Adrenal gland (tissue), 19 donors: ENCODE measurements at places on chromosomes 2 and 18. TPM values are rescaled to one million over a fixed set of nuclear protein-coding genes. Genes with fewer than 3 reads are reported as not detected.

Gene HOXD12
- total RNA-seq: not detected

- DNase-seq: no peak
Measured at GRCh38 chr2:228527197-228527881, 345.9 kb upstream of the SPHKAP start.

DNA sequence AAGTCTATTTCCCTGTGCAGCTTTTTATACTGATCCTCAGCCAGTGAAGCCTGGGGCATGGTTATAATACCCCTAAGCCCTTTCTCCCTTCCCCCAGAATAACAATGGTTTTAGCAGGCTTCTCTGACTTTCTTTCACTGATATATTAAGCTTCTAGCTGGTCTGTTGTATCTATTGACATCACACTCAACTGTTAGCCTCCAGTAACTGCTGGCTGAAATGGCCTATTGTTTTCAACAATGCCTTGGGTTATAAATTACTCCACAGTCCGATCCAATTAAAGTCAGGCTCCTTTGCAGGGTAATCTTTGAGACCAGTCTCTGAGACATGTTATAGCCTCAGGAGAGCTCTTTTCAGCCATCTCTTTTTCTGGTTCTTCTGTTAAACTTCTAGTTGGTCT lies 2.9 kb upstream of the SLC9A4 start:
- no peak for DNase-seq

- no peak for DNase-seq
Measured at GRCh38 chr2:133658020-133658903, 90.0 kb upstream of the NCKAP5 start.

DNA sequence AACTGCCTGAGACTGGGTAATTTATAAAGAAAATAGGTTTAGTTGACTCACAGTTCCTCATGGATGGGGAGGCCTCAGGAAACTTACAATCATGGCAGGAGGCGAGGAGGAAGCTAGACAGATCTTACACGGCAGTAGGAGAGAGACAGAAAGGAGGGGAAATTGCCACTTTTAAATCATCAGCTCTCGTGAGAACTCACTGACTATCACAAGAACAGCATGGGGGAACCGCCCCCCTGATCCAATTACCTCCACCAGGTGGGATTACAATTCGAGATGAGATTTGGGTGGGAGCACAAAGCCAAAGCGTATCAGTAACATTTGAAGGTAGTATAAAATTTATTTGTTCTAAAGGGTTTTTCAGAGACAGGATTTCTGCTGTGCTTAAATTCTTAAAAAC lies 5.4 kb downstream of the GALM start:
- no peak for DNase-seq

Gene ARMC9
- total RNA-seq: 59.1 TPM

DNA sequence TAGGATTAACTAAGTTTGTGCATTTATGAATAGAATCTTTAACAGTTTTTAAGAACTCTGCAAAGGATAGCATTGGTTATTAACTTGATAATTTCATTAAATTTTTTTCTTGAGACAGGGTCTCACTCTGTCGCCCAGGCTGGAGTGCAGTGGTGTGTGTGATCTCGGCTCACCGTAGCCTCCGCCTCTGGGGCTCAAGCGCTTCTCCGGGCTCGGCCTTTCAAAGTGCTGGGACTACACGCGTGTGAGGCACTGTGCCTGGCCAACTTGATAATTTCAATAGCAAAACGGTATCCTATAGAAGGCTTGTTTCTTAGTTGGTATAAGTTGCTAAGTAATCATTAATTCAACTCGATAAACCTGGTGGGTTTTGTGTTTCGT lies 38.0 kb downstream of the ADNP2 start:
- DNase-seq: no peak

Gene CNGA3
- 0.11 TPM for total RNA-seq

- DNase-seq: peak; percentile 43
Measured at GRCh38 chr2:85501248-85501647, 37.7 kb upstream of the MAT2A start.

Gene MC4R
- 0.61 TPM for total RNA-seq

DNA sequence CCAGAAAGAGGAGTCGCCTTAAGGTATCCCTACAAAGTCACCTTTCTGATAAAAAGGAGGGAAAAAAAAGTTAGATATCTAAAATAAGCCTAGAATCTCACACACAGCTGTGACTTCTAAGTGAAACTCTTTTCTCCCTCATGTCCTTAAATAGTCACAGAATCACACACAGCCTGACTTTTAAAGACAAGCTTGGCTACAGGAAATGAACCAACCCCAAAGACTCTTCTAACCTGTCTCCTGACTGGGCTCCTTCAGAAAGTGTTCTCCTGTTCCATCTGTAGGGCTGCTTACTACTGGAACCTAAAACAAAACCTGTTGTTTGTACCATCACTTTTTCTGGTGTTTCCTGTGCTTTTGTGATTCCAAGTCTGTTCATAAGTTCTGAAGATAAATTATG lies 62.7 kb upstream of the NRP2 start:
- no peak for DNase-seq

GRCh38 chr2:136909777-136910176 lies 144.4 kb downstream of the THSD7B start:
- no peak for DNase-seq

Gene GKN2
- not detected for total RNA-seq

Gene OTOF
- total RNA-seq: 0.43 TPM

Gene ZBTB7C
- total RNA-seq: 39.5 TPM

Gene IKZF2
- 18.9 TPM for total RNA-seq

GRCh38 chr2:70705160-70705850 lies 62.7 kb downstream of the ADD2 start:
- no peak for DNase-seq

GRCh38 chr2:234997389-234997788 lies 45.6 kb downstream of the SH3BP4 start:
- no peak for DNase-seq

GRCh38 chr18:76480913-76481312 lies 14.1 kb downstream of the ZNF516 start:
- DNase-seq: no peak

Gene SEPTIN10
- total RNA-seq: 44.5 TPM

DNA sequence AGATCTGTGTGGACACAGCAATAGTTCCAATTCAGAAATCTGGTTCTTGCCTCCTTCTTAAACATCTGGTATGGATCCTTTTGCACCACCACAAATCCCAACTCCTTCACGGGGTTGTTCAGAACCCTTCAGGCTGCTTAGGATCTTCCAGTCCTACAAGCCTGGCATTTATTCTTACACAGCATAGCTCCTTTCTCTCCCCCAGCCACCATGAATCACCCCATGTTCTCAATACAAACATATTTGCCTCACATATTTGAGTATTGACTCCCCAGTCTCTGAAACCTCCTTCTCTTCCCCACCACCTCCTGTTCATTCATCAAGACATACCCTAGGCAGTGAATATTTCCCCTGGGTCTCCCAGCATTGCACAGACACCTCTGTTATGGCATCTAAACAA lies 155.2 kb downstream of the ALK start:
- DNase-seq: no peak

DNA sequence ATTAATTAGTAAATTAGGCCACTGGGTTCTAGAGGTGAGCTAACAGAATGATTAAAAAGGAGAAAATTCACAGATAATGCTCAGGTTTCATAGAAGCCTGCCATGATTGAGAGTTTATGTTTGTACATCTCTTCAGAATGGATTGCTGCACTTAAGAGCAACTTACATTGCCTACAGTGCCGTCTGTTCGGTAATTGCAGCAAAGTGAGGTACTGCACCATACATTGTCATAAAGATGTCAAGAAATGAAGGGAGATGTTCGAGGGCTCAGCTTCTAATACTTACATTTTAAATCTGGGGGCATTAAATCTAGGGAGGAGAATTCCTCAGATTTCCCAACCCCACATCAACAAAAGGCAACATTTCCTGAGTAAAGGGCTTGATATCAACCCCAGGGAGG lies 976.2 kb upstream of the FANCL start:
- DNase-seq: no peak

Gene CAVIN2
- total RNA-seq: 41.9 TPM

DNA sequence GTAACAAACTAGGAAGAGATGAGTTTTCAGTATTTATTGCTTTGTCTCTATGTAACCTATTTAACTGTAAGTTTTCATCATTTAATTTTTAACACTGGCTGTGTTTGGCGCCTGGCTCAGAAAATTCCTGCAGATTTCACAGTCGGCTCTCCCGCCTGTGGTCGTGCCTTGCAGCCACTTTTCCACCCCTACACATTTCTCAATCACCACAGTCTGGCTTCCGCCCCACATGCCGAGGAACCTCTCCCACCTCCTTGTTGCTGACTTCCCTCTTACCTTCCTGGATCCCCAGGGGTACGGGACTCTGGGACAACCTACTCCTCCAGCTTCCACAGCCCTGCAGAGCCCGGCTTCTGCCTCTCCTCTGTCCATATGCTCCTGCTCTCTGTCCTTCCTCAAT lies 41.6 kb upstream of the MGAT4A start:
- DNase-seq: no peak

- DNase-seq: no peak
Measured at GRCh38 chr18:75574187-75574586, 146.7 kb upstream of the SMIM21 start.

Gene SRD5A2
- not detected for total RNA-seq

- no peak for DNase-seq
Measured at GRCh38 chr2:219133976-219134375, 26.6 kb downstream of the NHEJ1 start.

- DNase-seq: peak; percentile 35
Measured at GRCh38 chr2:196399722-196400691, 228.6 kb upstream of the STK17B start.

DNA sequence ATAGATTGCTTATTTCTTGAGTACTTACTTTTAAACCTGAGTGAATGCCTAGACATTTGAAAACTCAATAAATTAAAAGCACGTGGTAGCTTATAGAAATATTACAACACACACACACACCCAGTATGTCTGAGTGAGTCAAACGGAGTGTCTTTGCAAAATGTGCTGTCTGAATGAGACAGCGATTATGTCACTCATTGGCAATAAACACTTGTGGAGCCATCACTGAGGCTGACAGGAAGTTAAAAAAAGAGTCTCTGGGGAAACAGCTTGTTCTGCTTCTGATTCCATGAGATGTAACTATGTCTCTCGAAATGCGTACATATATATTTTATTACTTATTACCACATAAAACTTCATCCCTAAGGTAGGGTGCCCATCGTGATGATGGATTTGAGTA lies 22.3 kb upstream of the VPS4B start:
- DNase-seq: no peak

DNA sequence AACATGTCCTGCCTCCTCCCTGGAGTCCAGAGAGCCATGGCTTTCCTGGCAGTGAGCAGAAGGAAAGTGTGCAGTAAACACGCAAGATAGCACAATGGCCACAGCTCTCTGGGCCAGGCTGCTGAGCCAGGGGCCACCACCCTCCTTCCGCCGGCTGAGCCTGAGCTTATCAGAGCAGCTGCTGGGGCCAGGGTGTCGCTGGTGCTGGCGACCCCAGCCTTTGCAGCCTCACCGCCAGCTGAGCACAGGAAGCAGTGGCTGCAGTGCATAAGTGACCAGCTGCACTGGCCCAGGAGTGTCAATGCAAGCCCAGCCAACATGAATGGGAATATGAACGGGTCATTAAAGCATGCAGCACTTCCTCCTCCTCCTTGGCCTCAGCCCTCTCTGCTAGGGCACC lies 172.0 kb downstream of the ZFP36L2 start:
- peak; percentile 35 for DNase-seq

Gene ABHD1
- total RNA-seq: 3.3 TPM
